Right atrium auricular region (tissue), 2 donors: ENCODE measurements at places on chromosomes 5 and 9. TPM values are rescaled to one million over a fixed set of nuclear protein-coding genes. Genes with fewer than 3 reads are reported as not detected.
A peak's percentile ranks its signal among the peaks of the same experiment; 100 is the strongest.

DNA sequence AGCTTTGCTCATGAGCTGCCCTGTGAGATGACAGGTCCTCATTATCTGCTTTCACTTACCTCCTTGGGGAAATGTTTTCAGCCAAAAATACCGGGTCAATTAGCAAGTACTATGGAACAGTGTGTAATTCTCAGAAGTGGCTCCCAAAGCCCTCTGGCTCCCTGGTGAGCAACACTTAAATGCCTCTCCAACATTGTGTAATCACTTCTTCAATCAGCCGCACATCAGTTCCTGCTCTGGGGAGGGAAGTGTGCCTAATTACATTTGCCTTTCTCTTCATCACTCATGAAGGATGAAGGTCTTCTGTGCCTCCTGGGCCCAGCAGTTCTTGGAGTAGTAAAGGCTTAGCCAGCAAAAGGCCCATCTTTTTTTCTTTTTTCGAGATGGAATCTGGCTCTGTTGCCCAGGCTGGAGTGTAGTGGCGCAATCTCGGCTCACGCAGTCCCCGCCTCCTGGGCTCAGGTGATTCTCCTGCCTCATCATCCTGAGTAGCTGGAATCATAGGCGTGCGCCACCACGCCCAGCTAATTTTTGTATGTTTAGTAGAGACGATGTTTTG, 23.1 kb downstream of the NIM1K start:
- DNase-seq: no peak

Gene KIF4B
- total RNA-seq: not detected

GRCh38 chr9:129458663-129459546, 162.0 kb downstream of the C9orf50 start:
- DNase-seq: no peak

GRCh38 chr5:103445426-103446035, 117.1 kb downstream of the NUDT12 start:
- DNase-seq: no peak

- no peak for DNase-seq
Observed at GRCh38 chr5:10725636-10726035, 35.4 kb downstream of the DAP start.

DNA sequence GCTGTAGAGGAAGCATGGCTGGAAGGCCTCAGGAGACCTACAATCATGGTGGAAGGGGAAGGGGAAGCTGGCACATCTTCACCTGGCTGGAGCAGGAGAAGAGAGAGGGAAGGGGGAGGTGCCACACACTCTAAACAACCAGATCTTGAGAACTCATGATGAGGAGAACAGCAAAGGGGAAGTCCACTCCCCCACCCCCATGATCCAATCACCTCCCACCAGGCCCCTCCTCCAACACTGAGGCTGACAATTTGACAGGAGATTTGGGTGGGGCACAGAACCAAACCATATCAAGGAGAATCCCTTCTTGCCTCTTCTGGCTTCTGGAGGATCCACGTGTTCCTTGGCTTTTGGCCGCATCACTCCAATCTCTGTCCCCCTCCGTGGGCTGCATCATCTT, 13.1 kb upstream of the CMBL start:
- DNase-seq: no peak

Gene SLC1A3
- total RNA-seq: 31.8 TPM

GRCh38 chr5:142007237-142007544, 5.6 kb downstream of the GNPDA1 start:
- no peak for DNase-seq

GRCh38 chr5:142472306-142472951, 147.6 kb upstream of the SPRY4 start:
- DNase-seq: no peak

- no peak for DNase-seq
Observed at GRCh38 chr9:129946246-129946995, 96.6 kb downstream of the FNBP1 start.

- DNase-seq: peak; percentile 78
Observed at GRCh38 chr9:77977210-77977611, 54.4 kb downstream of the GNAQ start.

Gene PCDHB5
- total RNA-seq: 4.3 TPM

Gene ZFP2
- total RNA-seq: 2.0 TPM

GRCh38 chr5:23419115-23419514, 88.3 kb upstream of the PRDM9 start:
- no peak for DNase-seq

DNA sequence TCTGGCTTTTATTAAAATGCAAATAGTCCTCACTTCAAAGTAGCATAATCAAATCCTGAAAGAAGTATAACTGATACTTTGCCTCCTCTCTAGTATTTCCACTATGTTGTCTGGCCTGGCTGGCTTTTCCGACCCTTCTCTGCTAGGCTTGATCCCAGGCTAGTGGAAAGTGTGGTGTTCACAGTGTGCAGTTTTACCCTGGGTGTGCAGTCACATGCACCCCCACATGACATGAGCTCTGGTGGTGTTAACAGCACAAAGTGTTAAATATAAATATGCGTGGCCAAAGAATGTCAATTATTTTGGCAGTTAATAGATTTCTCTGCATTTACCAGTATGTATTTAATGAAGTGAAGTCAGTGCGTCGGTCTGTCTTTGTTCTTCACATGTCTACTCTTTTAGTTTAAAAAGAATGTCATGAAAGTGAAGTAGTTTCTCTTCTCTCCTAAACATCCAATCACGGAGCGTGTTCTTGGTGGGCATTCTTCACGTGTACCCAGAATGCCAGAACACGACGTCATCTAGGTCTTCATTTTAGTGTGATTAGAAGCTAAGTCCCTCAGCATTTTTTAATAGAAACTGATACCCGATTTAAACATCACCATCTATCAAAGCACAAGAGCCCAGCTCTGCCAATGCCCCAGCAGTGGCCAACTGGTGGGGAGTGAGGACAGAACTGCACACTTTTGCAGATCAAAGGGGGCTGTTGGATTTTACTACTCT, 286.4 kb downstream of the FANCC start:
- DNase-seq: no peak

DNA sequence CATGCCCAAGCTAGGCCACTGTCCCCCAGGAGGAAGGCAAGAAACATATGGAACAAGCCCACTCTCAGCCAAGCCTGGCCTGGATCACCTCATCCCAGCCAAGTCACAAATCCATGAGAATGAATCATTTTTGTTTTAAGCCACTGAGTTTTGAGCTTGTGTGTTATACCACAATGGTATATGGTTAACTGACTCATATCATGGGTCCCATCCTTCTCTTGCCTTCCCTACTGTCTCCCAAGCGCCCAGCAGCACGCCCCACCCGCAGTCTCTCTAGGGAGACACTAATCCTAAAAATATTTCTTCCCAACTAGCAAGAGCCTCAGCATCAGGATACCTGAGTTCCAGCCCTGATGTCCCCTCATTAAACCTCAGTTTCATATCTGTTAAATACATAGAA, 248.1 kb downstream of the CDK5RAP2 start:
- no peak for DNase-seq

- no peak for DNase-seq
Observed at GRCh38 chr5:176492431-176492830, 44.2 kb downstream of the FAF2 start.

DNA sequence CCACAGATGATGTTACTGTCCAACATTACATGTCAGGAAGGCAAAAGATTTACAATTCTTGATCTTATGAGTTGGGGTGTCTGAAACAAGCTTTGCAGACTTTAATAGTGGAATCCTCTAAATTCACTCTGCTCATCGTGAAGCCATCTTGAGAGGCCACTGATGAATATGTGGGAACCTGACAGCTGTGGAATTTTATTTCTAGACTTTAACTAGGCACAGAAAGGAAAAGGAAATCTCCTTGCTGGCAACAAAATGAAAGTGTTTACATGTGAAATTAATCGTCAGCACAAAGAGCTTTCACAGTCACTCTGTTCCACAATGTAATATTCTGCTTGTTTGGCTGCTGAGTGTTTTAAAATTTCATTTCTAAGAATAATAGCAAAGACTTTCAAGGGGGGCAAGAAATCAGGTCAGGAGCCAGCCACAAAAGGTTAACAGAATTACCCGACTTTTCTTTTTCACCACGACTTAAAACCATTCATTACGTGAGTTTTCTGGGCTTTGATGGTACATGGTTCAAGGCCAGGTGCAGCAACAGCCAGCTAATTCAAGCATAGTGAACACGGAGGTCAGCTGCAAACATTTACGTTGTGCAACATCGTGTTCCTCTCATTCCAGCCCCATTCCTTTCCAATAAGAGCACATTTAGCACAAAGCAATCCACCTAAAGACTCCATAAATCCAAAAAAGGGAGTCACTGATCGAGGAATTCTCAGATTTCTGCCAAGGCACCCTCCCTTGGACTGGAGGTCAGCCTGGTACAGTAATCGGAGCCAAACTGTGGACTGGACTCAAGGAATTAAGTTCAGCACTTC, 14.6 kb downstream of the NREP start:
- DNase-seq: no peak

GRCh38 chr5:132503244-132503643, 12.7 kb upstream of the IRF1 start:
- no peak for DNase-seq

Gene PCDHA9
- not detected for total RNA-seq

DNA sequence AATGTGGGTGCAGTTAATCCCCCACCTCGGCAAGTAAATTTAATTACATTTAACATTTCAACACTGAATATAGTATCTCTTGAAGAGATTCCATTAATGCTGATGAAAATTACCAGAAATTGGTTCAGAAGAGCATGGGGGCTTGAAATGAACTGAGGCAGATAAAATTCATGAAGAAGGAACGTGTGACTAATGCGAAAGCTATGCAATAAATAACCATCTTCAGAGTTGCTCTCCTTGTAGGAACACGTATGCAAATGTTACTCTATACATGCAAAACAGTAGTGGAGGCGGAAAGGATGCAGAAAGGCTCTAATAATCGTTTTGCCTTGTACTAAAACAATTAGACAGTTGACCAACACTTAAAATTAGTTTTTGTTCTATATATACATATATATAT, 320.2 kb downstream of the CTNND2 start:
- no peak for DNase-seq

DNA sequence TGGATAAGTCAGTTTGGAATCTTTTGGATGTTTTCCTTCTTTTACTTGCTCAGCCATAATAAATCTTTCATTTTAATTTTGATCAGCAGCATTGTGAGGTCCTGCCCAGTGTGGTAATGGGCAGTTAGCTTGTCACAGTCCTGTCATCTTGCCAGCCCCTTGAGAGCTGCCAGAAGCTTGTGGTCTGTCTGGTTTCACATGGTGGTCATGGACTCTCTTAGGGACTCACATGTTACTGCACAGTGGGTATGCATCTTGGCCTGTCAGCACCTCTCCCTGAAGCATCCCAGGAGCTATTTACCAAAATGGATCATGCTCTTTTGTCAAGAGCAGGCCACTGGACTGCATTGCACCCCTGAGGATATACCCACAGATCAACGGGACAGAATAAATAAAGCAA, 60.3 kb downstream of the DAPK1 start:
- peak; percentile 59 for DNase-seq

DNA sequence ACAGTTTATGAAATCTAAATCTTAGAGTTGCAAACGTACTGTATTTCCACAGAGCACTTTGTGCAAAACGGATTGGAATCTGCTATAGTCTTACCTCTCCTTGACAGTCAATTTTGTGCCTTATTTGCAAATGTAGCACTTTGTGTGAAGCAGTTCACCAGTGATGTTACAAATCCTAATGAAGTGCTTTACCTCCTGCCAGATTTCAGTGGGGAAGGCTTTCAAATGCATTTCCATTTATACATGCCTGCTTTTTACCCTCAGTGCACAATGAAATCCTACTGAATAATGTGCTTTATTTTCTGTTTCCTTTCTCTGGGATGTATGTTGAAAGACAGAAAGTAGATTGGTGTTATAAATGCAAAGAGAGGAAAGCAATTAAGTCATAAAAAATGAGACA, 2141.6 kb upstream of the C9orf72 start:
- no peak for DNase-seq

DNA sequence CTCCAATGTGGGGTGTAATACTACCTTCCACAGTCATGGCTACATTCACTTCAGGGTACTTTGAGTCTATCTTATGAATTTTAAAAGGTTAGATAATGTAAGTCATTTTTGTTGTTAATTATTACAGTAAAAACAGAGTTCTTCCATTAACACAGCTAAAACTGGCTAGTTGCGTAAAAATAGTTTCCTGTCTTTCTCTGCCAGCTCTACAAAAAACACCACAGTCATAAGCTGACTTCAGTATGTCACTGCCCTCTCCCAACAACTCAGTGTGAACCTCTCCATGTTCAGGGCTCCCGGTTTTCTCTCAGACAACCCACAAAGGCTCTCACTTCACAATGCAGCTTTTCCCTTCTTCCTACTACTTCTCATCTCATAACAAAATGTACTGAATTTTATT, 84.8 kb upstream of the ITGA1 start:
- DNase-seq: no peak

Gene CYSRT1
- 0.35 TPM for total RNA-seq

Gene ARL10
- 4.0 TPM for total RNA-seq

DNA sequence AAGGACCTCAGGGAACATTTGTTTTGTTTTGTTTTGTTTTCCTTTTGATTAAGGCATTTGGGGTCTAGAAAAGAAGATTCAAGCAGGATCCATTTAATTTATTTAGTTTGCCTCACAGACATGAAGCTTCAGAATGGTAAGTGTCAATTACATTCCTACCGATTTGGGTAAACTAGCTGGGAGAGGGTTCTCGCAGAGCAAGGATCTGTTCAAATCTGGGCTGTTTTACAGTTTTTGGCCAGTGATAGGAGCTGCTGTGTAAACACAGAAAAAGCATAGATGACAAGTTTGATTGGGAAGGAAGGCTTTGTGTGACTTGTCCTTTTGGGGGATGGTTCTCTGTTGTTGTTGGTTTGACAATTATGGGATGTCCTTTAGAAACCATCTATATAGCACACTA, 470.3 kb upstream of the WWC1 start:
- DNase-seq: no peak

DNA sequence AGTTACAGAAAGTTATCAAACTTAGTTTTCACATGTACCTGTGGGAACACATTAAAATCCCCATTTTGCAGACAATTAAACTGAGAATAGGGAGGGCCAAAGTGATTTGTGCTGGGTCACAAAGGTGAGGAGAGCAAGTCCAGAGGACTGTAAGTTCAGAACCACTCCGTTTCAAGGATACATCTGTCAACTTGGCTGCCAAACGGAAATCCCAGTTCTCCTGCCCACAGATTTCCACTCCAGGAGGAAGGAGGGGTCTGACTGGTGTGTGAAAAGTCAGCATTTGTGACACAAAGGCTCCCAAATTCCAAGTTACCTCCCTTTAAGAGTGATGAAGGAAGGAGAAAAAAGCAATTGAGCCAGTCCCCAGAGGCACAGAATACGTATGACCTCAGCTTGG, 42.3 kb downstream of the PRELID2 start:
- no peak for DNase-seq

GRCh38 chr5:79273341-79273740, 37.4 kb downstream of the JMY start:
- no peak for DNase-seq

DNA sequence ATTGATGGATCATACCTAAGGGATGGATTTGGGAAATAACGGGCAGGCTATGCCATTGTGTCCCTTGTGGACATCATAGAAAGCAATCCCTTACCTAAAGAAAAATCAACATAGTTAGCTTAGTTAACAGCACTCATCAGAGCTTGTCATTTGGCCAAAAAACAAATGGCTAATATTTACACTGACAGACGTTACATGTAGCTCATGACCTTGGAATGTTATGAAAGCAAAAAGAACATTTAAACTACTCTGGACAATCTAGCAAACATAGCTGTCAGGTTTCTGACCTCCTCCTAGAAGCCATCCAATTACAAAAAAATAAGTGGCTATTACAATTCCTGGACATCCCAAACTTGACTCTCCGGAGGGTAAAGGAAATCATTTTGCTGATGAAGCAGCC, 23.8 kb downstream of the TMEM232 start:
- no peak for DNase-seq

GRCh38 chr5:65068410-65068809, 299.7 kb downstream of the CWC27 start:
- DNase-seq: no peak
